ENCODE measurements at places on chromosomes 1 and 21.

DNA sequence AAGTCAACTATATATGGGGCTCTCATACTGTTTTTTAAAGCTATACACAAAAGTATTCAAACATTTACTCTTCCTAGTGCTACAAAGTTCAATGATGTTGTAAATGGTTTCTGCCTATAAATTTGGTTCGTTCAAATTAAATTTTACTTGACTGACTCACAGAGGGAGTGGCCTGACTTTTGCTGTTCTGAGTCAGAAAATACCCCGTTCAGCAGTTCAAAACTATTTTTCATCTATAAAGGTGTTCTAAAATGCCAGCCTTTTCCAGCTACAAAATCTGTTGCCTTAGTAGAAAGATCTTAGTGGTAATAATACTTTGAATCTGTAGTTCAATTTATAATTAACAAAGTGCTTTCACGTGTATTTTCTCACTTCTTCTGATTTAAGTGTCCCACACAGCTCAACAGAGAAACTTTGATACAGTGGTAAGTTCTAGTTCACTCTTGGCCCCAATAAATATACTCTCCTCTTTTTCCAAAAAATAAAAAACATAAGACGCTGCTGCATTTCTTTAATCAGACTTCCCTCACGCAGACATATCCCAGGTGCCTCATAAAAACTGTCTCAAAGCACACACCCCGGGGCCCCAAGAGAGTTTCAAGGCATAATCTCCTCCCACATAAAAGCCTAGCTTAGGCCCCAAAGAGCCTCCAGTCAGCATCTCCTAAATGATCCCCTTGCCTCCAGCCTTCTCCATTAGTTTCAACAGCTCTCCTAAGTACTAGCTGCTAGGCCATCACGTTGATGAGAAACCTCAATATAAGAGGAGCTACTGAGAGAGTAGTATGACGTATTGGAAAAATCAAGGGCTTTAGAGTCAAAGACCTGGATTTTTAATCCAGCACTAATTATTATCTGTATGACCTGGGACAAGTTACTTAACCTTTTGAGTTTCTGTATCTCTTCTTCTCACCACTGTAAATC is 3.2 kb downstream of the PTP4A2 start:
- no peak for DNase-seq

- DNase-seq = no peak
Observed at GRCh38 chr1:30955448-30956015, 47.0 kb upstream of the SDC3 start.

- no peak for DNase-seq
Observed at GRCh38 chr1:75394386-75395139, 216.4 kb downstream of the SLC44A5 start.

- no peak for DNase-seq
Observed at GRCh38 chr1:185835191-185835590, 101.0 kb downstream of the HMCN1 start.

DNA sequence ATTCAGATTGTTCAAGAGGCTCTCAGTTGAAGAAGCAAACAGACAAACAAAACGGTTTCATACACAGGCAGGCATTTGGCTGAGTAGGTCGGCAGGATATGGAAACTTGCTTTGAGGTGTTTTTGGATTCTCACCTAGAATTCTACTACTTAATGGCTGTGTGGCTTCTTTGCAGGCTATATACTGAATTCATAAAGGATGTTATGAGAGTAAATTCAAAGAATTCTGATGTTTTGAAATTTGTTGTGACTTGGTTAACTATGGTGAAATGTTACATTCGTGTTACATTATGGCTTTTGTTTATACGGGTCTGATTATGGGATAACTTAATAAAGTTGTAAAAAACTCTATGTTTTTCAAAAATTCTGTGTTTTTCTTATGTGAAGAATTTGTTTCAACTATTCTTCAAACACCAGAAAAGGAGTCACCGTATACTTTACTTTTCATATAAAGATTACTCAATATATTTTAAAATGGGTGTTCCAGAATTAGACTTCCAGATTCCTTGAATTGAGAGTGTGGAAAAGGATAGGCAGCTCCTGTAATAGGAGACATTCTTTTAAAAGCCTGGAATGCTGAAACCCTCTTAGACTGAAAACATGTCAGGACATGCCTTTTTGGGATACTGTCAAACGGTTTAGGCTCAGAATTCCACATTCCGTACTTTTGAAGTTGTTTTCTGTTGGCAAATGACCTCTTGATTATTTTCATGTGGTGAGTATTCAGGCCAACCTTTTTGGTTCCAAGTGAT is 8.2 kb upstream of the IRF2BP2 start:
- DNase-seq = peak; percentile 87

GRCh38 chr1:154567386-154568156 is at the start of gene CHRNB2:
TSS of gene CHRNB2 (plus strand) at chr1:154567778. CDS start at chr1:154568045, 267 bp downstream.
- DNase-seq = peak; percentile 10

- DNase-seq = peak; percentile 46
Observed at GRCh38 chr1:92804721-92805201, 19.9 kb upstream of the EVI5 start.

GRCh38 chr1:13820456-13820855 is 120.5 kb downstream of the PRDM2 start:
- DNase-seq = no peak

DNA sequence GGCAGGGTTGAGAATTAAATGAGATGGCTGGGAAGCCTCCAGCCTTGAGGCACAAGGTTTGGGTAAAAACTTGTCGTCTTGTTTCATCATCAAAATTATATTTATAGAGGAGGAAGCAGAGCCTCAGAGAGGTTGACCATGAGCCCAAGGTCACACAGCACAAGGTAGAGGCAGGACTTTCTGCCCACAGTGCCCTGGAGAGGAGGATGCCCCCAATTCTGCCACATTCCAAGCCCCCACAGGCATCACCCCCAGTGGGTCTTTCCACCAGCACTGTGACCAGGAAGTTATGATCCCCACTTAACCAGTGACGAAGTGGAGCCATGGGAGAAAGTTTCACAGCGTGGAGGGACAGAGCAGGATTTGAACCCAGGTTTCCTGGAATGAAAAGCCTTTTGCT is 400.0 kb downstream of the MATN1 start:
- DNase-seq = no peak

DNA sequence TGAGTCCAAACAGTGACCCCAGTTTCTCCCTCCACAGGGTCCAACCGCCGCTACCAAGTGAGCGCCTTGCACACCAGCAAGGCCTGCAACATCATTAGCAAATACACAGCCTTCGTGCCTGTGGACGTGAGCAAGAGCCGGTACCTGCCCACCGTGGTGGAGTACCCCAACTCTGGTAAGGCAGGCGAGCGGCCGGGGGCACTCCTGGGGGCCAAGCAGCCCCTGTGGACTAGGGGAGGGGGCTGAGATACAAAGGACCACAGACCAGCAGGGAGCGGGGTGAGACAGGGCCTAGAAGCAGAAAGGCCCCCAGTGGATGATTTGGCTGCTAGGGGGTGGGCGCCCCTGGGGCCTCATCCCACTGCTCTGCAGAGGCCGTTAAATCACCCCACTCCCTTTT is 54.7 kb downstream of the VWA5B1 start:
- no peak for DNase-seq

DNA sequence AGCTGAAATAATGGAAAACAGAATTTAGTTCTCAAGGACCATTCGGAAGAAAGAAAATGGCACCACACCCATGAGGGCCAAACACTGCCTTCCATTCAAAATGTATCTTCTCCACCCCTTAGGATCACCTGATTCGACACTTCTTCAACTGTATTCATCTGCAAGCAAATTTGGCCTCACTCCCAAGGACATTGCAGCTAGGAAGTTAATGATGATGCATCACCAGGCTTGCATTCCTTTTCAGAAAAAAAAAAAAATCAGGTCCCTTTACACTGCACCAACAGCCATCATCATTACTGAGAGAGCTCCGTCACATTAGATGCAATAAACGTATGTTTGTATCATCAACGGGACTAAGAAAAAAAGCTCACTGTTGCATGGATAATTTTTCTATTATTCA is 368.3 kb downstream of the PCP4 start:
- no peak for DNase-seq

GRCh38 chr1:55245781-55246180 is 30.6 kb upstream of the USP24 start:
- no peak for DNase-seq

GRCh38 chr1:209647156-209647555 is 5.1 kb downstream of the LAMB3 start:
- no peak for DNase-seq

DNA sequence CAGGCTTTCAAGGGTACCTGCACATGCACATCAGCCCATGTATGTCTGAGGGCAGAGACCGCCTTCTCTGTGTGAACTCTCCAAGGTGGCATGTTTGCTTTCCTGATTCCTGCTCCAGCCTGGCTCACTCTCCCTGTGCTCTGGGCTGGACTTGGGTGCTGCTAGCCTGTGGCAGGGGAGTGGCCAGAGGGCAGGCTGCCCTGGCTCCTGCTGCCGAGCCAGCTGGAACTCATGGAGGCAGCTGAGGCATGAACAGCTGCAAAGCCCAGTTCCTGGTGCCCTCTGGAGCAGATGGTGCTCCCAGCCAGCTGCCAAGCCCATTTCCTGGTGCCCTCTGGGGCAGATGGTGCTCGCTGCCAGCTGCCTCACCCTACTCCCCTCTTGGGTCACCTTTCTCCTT is 7.6 kb downstream of the UBL4B start:
- no peak for DNase-seq

DNA sequence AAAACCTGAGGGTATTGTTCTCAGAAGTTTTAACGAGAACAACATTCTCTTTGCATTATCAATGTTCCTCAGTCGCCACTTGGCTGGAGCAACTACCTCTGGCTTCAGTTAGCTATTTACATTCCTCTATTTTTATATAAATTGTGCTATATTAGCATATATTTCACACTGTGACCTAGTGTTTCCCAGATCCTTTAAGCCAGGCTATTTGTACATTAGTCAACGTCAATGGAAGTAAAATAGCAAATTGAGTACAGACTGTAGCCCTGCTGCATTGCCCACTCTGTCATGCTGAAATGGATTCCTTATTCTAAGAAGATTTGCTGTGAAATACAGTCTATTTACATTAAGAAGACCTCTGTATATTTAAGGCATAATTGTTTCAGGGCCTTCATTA is 213.8 kb downstream of the ROR1 start:
- no peak for DNase-seq

- DNase-seq = no peak
Observed at GRCh38 chr1:184393962-184394361, 7.1 kb downstream of the C1orf21 start.

- no peak for DNase-seq
Observed at GRCh38 chr1:37465593-37466517, 8.5 kb upstream of the ZC3H12A start.

GRCh38 chr1:113929750-113930498 is 800 bp downstream of the HIPK1 start:
- no peak for DNase-seq

- DNase-seq = no peak
Observed at GRCh38 chr1:2631136-2632050, 1.4 kb downstream of the MMEL1 start.

DNA sequence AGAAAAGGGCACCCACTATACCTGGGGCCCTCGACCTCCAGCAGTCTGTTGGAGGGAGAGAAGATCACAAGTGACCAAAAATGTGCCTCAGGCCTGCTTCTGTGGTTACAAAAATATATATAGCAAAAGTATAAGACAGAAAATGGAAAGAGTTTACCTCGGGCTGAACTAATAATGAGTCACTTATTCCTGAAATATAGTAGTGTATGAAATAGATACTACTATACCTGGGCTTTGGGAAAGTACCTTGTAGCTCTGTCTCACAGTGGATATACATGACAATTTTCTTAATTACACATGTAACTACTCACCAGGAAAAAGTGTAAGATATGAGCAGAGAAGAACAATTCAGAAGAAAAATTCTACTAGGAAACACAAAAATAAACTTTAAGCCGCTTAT is 7.3 kb upstream of the APCS start:
- DNase-seq = no peak

- no peak for DNase-seq
Observed at GRCh38 chr1:28170001-28170596, 6.4 kb downstream of the PTAFR start.

DNA sequence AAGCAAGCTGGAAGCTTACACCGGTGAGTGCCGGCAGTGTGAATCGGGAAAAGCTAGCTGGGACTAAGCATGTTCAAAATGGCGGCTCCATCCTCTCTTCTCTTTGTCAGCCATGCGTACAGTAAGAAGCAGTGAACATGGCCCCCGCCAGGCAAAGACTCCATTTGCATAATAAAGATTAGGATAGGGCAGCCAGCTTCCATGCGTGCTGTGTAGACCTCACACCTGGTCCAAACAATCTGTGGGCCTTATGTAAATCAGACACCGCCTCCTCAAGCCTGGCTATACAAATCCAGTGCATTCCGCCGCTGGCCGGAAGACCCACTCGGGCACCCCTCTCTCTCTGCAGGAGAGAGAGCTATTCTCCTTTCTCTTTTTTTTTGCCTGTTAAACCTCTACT is 150.3 kb downstream of the TIAM1 start:
- no peak for DNase-seq

GRCh38 chr1:184888505-184888904 is 85.8 kb downstream of the NIBAN1 start:
- DNase-seq = peak; percentile 47

GRCh38 chr1:19160831-19161230 is 49.2 kb downstream of the UBR4 start:
- DNase-seq = no peak

- DNase-seq = no peak
Observed at GRCh38 chr1:35115459-35116383, 36.5 kb downstream of the ZMYM1 start.

- no peak for DNase-seq
Observed at GRCh38 chr1:19852036-19852435, 30.2 kb upstream of the OTUD3 start.

GRCh38 chr1:150562446-150563339 is 13.5 kb downstream of the ADAMTSL4 start:
- DNase-seq = no peak

DNA sequence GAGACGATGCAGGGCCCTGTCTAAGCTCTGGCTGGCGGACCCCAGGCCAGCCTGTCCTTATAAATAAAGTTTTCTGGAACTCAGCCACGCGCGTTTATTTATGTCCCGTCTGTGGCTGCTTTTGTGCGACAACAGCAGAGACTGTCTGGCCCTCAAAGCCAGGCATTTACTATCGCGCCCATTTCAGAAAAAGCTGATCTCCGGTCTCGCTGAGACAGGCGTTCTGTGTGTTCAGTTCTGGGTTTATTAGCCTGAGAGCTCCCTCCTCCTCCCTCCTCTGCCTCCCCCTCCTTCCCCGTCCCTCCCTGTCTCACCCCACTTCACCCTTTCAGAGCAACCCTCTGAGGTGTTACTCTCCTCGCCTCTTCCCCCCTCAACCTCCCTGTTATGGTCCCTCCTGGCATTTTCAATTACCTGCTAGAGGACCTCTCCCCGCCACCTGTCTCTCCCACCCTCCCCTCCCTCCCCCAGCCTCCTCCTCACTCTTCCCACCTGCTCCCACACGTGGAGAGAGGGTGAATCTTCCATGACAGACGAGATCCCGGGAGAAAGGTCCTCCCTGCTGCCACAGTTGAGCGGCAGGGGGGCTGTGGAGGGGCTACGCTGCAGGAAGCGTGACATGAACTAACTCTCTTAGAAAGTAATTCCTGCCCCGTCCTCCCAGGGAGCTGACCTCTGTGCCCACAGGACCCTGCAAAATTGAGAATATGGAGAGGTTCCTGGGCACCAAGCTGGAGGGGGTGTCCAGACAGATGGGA is 59.9 kb downstream of the SPSB1 start:
- no peak for DNase-seq

- DNase-seq = peak; percentile 91
Observed at GRCh38 chr1:155172732-155173477, at the start of gene KRTCAP2. TSS of gene KRTCAP2 (minus strand) at chr1:155173304. CDS start at chr1:155173224, 80 bp downstream.
